ENCODE measurements at places on chromosomes 6 and 20.

- no peak for ATAC-seq
These were observed 36.2 kb upstream of the THEMIS start for GRCh38 chr6:127937102-127937501.

DNA sequence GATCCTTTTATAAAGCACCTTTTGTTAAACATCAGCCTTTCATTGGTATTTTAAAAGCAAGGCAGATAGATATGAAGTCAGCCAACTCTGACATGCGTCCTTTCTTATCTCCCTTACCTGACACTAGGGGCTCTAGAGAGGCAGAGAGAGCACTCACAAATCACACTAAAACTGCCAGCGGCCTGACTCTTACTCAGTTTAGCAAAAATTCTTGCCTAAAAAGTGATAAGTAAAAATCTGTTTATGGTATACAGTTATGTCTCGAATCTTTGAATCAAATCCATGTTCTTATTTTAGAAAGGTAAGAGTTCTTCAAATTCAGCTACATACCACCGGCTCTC is 10.4 kb upstream of the TDRD6 start:
- no peak for ATAC-seq

DNA sequence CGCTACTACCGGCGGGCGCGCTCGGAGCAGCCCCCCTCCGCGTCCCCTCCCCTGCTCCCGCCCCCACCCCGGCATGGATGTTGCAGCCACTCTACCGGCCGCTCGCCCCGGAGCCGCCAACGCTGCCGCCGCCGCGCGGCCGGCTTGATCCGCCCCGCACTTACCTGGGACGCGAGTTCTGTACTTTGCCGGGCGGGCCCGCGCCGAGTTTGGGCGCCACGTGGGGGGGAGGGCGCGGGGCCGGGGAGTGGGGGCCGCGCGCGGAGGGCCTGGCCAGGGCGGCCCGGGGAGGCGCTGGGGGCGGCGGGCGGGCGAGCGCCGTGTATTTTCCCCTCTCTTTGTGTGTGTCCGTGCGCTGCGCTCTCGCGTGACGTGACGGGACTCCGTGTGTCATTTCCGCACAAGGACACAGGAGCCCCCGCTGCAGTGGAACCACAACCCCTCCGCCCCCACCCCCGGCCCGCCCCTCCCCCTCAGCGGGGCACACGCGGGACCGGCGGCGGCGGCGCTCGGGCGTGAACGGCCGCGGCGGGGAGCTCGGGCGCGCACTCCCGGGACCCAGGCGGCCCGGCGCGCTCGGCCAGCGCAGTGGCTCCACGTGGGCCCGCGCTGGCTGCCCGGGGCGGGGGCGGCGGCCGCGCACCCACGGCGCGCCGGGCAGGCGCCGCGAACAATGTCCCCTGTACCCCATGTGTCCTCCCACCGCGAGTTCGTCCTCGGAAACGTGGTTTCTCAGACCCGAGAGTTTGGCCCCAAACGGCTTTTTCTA is at the start of gene BEND3:
Gene BEND3 (minus strand): TSS at position 590 of the 769 bp plus-strand sequence. CDS start 16,230 bp downstream, outside the sequence.
- ATAC-seq, result peak; percentile 26

GRCh38 chr6:130282234-130282995 is 59.7 kb upstream of the SAMD3 start:
- peak; percentile 58 for ATAC-seq

- ATAC-seq, result no peak
These were observed 526.0 kb upstream of the SOX4 start for GRCh38 chr6:21067521-21067920.

DNA sequence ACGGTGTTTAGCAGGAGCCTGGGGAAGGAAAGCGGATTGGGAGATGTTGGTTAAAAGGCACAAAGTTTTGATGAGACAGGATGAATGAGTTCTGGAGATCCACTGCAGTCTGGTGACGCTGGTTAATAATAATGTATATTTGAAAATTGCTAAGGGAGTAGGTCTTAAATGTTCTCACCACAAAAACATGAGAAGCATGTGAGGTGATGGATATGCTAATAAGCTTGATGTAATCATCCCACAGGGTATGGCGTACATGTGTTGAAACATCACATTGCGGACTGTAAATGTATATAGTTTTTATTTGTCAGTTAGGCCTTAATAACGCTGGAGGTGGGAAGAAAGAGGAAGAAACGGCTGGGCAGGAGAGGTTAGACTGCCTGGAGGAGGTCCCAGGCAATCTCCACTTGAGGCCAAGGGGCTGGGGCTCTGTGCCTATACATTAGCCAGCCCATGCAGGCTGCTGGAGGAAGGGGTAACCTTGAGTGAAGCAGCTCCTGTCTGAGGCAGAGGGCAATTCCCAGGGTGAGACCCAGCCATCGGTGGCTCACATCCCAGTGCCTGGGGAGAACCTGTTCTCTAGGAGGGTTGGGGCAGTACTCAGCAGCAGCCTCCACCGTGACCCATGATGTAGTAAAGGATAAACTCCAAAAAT is 188.2 kb upstream of the QKI start:
- no peak for ATAC-seq

- ATAC-seq, result no peak
These were observed 52.6 kb upstream of the CCDC167 start for GRCh38 chr6:37552267-37552666.

- ATAC-seq, result peak; percentile 93
These were observed 31.5 kb downstream of the SERPINB1 start for GRCh38 chr6:2810092-2810671.

- no peak for ATAC-seq
These were observed 93.6 kb downstream of the RIMS1 start for GRCh38 chr6:71979911-71980310.

GRCh38 chr6:139529420-139529819 is 155.0 kb upstream of the CITED2 start:
- no peak for ATAC-seq

- ATAC-seq, result peak; percentile 63
These were observed 8.6 kb upstream of the BTNL2 start for GRCh38 chr6:32415521-32416019.

GRCh38 chr20:64176551-64176950 is 12.3 kb downstream of the MYT1 start:
- ATAC-seq, result no peak

GRCh38 chr20:52869698-52870501 is 102.3 kb upstream of the TSHZ2 start:
- peak; percentile 92 for ATAC-seq

- peak; percentile 9 for ATAC-seq
These were observed 38.2 kb downstream of the KIAA1755 start for GRCh38 chr20:38222231-38222922.

- no peak for ATAC-seq
These were observed 241.0 kb downstream of the DLL1 start for GRCh38 chr6:170049641-170050561.

DNA sequence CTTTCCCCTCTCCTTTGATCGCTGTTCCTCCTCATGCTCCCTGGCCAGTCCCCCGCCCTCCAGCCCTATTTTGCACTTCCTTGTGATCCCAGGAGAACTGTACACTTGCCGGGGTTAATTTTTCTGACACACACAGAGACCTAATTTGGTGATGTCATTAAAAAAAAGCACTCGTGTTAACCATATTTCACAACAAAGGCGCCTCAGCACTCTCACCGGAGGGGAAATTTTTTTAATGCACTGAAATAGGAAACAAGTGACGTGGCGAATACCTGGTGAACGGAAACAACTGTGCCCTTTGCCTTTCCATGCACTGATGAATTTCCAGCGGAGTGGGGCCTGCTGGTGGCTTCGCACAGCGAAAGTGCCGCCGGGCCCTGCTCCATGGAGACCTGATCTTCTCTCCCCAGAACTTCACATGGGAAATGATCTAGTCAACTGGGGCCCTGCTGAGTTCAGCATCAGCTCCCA is 53.9 kb upstream of the TAGAP start:
- peak; percentile 64 for ATAC-seq

DNA sequence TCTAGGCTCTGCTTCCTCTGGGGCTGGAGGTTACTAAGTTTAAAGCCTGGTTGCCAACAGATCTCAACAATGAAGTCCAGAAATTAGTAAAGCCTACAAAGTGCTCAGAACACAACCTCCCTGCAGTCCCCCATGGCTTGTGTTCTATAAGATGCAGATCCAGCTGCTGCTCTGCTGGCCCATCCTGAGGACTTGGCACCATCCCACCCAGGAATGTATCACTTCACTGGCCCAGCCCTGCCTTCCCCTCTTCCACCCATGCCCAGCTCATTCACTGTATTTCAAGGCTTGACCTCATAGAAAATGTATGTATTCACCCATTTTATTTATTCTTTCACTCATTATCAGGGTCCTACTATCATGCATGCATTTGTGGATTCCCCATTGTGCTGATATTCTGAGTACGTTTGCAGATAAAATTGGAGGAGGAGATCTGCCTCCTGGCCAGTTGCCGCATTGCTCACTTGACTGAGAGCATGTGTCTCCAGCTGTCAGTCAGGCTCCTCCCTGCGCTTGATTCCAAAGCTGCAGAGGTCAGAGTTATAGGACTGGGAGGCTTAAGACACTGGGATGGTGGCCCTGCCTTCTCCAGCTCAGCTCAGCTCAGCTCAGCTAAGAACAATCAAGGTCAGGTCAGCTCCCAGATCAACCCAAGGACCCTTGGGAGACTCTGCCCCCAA is 104.8 kb downstream of the MAFB start:
- no peak for ATAC-seq

GRCh38 chr6:145086197-145086596 is 649.1 kb downstream of the EPM2A start:
- no peak for ATAC-seq

GRCh38 chr6:56657354-56657753 is 14.7 kb upstream of the DST start:
- no peak for ATAC-seq

- ATAC-seq, result no peak
These were observed 44.8 kb downstream of the UBE2V1 start for GRCh38 chr20:50068041-50068651.

DNA sequence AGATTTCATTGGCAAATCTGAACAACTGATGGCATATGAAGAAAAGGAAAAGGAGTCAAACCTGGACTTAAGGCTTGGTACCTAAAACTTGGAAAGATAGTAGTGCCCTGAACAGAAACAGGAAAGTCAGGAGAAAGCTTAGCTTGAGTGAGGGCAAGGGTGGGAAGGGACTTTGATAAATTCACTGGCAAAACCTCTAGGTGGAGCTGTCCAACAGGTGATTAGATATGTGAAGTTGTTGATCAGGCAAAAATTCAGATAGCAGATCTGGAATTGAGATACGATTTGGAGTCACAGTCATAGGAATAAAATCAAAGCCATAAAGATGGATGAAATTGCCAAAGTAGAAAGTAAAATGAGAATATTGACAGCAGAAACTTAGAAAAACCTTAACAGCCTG is 16.1 kb upstream of the ZNF292 start:
- ATAC-seq, result peak; percentile 79

DNA sequence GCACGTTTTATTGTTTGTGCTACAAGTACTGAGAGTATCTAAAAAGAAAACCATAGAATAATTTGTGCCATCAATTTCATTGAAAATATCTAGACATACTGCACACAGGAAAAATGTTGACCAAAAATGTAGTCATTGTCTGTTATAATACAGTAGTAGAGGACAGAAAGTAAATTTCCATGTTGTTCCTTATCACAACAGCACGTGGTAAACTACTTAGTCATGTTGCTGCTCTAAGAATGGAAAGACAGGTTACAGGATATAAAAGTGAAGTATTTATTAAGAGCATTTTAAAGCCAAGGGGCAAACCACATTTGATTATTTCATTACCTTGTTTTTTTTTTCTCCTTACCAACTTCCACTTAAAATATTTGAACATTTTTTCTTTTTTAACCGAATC is 89.0 kb upstream of the CEP85L start:
- no peak for ATAC-seq

DNA sequence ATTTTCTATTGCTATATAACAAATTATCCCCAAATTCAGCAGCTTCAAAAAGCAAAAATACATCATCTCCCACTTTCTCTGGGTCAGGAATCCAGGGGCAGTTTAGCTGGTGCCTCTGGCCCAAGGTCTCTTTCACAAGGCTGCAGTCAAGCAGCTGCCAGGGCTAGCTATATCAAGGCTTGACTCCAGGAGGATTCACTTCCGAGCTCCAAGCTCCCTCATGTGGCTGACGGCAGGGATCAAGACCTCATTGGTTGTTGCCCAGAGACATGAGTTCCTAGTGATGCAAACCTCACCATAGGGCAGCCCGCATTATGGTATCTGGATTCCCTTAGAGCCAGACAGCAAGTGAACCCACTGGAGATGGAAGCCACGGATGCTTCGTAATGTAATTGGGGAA is 1.3 kb upstream of the VNN1 start:
- no peak for ATAC-seq

DNA sequence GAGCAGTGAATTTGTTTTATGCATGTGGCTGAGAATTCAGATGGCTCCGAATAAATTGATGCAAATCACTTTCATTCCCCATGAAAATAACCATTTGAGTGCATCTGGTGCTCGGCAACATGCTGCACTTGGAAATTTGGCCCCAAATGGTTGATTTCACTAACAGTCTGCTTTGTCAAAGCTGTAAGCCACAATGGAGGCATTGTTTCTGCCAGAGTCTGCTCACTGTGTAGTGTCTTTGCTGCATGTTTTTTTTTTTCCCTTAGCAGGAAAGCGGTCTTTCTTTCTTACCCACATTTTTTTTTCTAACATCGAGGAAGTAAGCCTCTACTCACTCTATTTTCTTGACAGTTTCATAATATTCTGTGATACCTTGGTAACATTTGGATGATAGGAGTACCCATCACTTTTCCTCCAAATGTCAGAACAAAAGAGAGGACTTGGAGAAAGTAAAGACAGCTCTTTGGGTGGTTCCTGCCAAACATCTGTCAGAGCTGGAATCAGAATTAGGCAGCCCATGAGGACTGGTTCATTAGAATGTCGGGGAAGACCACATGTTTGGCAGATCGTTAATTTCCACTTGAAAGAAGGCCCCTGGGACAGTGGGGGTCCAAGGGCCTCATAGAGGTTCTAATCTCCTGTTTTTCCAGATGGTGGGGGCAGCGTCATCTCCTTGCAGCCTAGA is 149.5 kb downstream of the DOK5 start:
- no peak for ATAC-seq

DNA sequence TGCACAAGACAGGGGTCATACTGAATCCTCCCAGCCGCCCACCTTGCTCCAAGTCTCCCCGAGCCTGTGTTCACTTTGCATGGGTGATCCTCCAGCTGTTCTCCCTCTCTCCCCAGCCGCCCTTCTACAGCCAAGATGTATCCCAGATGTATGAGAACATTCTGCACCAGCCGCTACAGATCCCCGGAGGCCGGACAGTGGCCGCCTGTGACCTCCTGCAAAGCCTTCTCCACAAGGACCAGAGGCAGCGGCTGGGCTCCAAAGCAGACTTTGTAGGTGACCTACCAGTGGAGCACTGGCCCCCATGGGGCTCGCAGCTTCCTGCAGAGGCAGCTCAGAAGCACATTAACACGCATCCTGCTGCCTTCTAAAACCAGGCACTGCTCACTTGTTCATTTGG is 14.6 kb upstream of the IFT52 start:
- ATAC-seq, result no peak

DNA sequence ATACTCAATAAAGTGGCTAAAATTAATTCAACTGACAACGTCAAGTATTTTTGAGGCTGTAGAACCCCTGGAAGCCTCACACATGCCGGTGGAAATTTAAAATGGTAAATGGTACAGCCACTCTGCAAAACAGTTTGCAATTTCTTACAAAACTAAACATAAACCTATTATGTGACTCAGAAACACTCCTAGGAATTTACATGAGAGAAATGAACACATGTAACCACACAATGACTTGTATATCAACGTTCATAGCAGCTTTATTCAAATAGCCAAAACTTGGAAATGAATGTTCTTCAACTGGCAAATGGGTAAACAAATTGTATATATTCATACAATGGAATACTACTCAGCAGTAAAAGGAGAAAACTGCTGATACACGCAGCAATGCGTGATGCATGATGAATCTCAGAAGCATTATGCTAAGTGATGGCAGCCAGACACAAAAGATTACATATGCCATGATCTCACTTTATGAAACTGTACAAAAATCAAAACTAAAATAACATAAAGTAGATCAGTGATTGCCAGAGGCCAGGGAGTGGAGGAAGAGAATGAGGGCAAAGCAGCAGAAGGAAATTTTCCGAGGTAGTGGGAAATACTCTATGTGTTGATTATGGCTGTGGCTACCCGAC is 112.5 kb downstream of the FAM50B start:
- ATAC-seq, result no peak

All from activated T-helper 17 cell treated with anti-CD3 and anti-CD28 coated beads, Interleukin-2, amount 50 U/mL, for 72 hours (primary cell).